NCI-H1105 treated with DMSO at 0.1 percent for 48 hours (cell line): ENCODE measurements at places on chromosomes 2 and 18.

- no peak for DNase-seq
Observed at GRCh38 chr18:56804395-56804794, 153.2 kb downstream of the WDR7 start.

DNA sequence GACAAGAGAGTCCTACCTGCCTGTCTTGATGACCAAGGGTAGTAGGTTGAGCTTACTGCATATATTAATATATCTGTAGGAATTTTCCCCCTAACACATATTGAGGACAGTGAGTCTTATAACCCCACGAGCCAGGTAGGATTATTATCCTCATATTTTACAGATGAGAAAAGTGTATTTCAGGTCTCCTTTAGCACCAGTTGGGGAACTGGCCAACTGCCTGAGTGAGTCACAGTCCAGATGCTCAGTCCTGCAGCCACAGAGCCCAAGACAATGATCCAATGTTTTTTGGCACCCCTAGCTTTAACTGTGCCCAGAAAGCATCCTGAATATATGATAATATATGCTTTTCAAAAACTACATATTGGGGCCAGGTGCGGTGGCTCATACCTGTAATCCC is 30.8 kb upstream of the GLS start:
- DNase-seq = no peak

DNA sequence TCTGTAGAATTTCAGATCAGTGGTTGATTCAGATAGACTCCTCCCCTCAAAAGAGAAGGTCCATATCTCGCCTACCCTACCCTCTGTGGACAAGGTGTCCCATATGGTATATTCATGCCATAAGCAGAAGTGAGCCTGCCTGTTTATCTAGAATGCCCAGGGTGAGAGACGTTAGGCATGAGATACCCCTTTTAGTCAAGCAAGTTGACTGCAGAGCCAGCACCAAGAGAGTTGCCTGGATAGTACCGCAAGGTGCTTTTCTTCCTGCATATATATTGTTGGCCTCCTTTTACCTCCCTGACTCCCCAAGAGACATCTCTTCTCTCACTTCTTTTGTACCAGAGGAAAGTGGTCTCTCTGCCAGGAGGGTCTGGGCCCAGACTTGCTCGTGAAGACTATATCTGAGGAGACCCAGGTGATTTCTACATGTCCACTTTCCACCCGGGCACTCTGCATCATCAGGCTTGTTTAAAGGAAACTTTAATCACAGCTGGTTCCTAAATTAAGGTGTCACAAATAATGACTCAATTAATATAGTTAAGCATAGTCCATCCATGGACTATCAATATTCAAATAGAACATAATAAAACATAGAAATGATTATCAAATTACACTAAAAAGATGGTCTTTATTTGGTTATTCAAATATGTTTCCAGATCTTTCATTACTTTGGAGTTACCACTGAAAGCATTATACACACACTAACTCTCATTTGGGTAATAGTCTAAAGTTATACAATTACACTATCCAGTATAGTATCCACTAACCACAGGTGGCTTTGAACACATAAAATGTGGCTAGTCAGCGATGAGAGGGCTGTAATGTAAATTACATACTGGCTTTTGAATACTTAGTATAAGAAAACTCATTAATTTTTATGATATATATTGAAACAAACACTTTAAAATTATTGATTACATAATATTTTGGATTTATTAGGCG is 4.1 kb downstream of the ITGA4 start:
- no peak for DNase-seq

DNA sequence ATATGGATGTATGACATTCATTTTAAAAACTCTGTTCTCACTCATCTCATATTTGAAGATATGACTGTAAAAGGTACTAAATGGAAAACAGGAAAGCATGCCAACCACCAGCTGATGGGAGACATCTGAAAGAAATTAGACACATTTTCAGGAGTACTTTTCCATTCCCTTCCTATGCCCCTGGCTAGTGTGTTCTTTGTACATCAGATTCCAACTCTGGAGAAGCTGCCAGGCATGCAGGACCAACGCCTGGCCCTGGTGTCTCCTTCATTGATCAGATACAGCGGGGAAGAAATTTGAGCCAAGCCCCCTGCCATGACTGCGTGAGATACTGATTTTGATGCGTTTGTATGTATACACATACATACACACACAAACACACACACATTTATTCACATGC is 599.0 kb upstream of the SYT4 start:
- DNase-seq = no peak

DNA sequence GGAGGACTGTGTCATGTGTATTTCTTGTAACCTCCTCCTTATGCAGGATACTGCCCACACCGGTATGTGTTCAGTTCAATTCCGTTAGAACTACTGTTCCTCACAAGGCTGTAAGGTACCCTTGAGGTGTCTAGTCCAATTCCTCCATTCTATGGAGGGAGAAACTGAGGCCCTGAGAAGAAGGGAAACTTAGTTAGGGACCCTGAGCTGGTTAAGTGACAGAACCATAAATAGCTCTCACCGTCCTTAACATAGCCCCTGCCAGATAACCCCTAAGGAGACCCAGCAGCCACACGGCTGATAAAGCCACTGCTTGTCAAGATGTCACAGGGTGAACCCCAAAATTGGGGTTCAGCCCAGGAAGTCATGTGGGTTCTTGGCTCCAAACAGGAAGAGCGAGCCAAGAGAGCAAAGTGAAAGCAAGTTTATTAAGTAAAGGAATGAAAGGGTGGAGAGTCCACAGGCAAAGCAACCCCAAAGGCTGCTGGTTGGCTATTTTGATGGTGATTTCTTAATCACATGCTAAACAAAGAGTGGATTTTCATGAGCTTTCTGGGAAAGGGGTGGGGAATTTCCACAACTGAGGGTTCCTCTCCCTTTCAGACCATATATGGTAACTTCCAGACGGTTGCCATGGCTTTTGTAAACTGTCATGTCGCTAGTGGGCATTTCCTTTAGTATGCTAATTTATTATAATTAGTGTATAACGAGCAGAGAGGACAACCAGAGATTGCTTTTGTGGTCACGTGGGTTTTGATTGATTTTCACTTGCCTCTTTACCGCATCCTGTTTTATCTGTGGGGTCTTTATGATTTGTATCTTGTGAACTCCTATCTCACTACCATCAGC is 83.4 kb upstream of the RTN4 start:
- DNase-seq = no peak

GRCh38 chr2:142153601-142154000 is 22.8 kb upstream of the LRP1B start:
- DNase-seq = no peak

- DNase-seq = peak; percentile 1
Observed at GRCh38 chr2:240640939-240641338, 15.7 kb downstream of the GPR35 start.

GRCh38 chr18:5747678-5748077 is 147.6 kb downstream of the TMEM200C start:
- DNase-seq = no peak

DNA sequence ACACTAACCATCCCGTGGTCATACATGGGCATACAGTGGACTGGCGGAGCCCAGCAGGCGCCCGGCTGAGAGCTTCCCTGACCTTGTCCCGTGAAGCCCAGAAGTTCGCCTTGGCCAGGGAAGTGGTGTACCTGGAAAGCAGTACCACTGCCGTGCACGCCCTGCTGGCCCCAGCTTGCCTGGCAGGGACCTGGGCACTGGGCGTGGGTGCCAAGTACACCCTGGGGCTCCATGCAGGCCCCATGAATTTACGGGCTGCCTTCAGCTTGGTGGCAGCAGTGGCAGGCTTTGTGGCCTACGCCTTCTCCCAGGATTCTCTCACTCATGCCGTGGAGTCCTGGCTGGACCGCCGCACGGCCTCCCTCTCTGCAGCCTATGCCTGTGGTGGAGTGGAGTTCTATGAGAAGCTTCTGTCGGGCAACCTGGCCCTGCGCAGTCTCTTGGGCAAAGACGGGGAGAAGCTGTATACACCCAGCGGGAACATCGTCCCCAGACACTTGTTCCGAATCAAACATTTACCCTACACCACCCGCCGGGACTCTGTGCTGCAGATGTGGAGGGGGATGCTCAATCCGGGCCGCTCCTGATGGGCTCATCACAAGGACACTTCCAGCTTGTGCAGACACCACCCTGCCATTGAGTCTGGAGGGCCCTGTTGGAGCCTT is 2.3 kb downstream of the TMEM177 start:
- no peak for DNase-seq

DNA sequence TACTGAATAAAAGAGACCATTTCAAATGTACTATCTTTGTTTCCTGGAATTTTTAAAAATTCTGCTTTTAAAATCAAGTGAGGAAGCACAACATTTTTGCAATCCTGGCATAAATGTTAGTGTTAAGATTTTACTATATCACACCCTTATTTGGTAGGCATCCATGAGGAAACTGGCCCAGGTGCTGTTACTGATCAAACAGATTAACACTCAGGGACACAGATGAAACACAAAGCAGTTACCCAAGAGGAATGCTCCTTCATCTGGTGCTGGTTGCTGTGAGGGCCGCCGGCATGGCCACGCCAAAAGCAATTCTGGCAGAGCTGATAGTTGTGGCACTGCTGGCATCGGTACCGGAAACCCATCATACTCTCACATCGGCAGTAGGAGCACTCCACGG is 96.8 kb downstream of the DTNB start:
- no peak for DNase-seq

DNA sequence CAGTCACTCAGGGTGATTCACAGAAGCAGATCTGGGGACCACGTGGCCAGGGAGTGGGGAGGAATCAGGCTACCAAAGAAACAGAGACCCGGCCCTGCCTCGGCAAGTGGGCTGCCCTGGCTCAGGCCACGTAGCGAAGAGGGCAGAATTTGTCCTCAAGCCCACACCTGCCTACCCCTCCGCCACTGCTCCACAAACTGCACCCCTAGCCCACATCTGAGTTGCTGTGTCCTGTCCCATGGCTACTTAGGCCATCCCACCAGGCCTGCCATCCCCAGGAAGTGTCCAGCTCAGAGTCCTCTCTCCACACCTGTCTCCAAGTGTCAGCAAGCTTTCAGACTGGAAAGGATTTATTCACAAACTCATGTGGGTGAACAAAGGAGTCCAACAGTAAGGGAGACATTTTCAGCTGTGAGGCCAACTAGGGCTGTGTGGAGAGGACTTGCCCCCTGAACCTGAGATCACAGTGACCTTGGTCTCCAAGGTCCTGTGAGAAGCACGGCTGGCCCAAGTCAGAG is 31.7 kb upstream of the ASPRV1 start:
- no peak for DNase-seq

- DNase-seq = peak; percentile 65
Observed at GRCh38 chr2:104434318-104434792, 419.6 kb upstream of the POU3F3 start.

- DNase-seq = no peak
Observed at GRCh38 chr2:27946530-27947060, 56.1 kb downstream of the BABAM2 start.

- peak; percentile 81 for DNase-seq
Observed at GRCh38 chr2:225274751-225275150, 124.8 kb upstream of the NYAP2 start.

- peak; percentile 91 for DNase-seq
Observed at GRCh38 chr2:77007686-77008085, 514.5 kb downstream of the LRRTM4 start.

DNA sequence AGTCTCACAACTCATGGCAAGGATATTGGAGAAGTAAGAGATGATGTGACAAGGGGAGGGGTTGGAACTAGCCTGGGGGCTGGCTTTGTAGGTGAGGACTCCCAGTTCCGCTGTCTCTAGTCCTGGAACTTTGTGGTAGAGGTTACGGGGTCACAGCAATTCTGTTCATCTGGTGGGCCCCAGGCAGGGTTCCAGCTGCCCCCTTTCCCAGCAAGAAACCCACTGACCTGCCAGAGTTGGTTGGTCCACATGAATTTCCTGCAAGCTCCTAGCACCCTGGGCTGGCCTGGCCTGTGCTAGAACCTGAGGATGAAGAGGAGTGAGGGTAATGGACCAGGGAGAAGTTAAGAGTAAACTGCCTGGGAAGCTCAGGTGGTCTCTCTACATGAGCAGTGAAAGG is 41.3 kb downstream of the PSD4 start:
- no peak for DNase-seq

DNA sequence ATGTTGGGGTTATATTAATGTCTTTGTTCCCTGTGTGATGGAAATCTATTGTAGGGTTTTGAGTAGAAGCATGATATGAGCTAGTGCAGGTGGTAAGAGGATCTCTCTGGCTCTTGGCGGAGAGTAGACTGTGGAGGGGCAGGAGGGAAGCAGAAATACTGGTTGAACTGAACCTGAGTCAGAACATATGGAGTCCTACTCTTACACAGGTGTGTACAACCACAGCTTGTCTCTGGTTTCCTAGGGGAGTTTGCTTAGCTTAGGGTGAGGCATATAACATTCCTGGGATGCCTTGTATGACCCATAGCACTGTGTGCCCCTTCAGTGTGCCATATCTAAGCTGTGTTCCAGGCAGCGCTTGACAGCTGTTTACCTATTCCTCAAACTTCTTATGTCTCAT is 97.3 kb upstream of the GCFC2 start:
- DNase-seq = no peak

DNA sequence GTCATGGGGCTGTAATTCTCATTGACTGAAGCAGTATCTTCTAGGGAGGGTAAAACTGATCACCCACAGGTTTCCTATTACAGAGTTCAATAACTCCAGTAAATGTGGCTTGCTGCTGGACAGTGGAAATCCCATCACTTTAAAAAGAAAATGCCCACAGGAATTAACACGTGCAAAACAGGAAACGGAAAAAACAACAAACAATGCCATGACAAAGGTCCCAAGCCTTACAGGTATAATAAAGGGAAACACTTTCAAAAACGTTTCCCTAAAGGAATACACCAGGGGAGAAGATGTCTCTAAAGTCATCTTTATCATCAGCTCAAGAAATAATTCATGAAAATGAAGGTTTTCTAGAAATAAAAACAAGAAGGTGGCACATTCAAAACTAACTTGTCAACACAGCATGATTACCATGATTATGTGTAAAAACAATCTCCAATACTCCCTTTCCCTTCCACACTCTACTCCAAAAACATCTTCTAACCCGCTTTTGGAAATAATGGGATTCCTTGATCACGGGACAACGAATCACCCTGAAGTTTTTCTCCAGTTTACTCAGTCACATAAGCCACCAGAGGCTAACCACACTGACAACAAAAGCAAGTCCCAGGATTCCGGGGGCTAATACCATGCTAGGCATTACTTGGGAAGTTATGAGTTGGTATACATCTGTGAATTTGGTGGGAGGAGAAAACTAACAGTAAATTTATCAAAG is 167.9 kb downstream of the TCF4 start:
- no peak for DNase-seq

GRCh38 chr18:23890589-23890988 is 124.0 kb upstream of the TTC39C start:
- DNase-seq = no peak

DNA sequence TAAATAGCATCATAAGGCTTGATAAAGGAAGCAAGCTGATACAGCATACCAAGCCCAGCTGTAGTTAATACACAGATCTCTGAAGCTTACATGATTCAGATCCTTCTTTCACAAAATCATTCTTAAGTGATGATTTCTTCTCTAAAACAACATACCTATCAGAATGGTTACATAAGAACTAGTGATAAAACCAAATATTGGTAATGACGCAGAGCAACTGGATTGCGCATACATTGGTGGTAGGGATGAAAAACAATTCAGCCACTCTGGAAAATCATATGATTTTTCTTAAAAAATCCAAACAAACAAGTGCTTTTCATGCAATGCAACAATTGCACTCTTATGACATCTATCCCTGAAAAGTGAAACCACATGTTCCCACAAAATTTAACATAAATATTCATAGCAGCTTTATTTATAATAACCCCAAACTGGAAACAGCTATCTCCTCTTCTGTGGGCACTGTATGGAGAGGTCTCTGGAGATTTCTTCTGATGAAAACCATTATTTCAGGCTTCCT is 153.6 kb upstream of the DSEL start:
- no peak for DNase-seq

- no peak for DNase-seq
Observed at GRCh38 chr18:59353079-59353680, 5.9 kb downstream of the LMAN1 start.
